ENCODE measurements at places on chromosomes 12 and 14.

GRCh38 chr12:6551496-6552139 is 4.2 kb downstream of the IFFO1 start:
- DNase-seq, result no peak

- no peak for DNase-seq
Observed at GRCh38 chr12:12010277-12011039, 60.3 kb upstream of the BCL2L14 start.

DNA sequence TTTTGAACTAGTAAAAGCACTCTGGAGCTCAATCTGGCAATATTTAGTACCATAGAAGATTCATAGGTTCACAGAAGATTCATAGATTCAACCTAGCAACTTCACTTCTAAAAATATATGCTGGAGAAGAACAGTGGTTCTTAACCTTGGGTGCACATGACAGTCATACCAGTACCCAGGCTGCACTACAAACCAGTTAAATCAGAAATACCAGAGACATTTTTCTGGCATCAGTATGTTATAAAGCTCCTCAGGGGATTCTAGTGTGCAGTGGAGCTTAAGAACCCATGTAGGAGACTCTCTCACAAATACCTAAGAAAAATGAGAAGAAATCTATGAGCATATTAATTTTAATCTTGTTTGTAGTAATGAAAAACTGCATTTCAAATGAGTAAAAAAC is 46.6 kb downstream of the CNTN1 start:
- no peak for DNase-seq

DNA sequence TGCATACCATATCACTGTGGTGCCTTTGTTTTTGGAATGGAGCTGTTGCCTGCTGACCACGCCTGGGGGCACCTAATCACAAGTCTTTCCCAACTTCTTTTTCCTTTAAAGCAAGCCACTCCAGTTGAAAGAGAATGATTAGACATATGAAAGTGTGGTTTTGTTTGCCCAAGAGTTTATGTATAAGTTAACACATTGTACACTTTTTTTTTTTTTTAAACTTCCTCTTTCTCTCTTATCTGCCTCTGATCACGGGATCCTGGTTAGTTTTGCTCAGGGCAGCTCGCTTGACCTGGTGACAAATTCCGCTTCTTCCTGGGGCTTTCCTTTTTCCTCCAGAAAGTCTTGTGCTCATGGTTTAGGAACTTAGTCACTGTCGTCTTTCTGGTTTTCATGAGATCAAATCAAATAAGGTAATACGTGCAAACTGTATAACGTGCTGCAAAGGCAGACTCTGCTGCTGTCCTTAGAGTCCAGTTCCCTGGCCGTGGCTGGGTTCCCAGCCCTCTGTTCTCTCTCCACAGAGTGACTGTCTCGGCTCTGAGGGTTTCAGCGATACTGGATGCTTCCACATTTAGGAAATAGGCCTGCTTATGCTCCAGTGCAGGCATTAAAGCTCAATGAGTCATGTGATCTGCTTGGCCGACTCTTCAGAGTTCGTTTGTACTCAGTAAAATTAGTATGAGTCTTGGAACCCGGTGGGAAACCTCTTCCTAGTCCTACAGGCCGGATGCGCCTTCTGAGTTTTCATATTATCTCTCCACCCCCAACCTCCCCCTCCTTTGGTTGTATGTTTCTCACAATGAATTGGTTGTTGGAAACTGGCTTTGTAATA is 15.2 kb downstream of the RASSF3 start:
- no peak for DNase-seq

DNA sequence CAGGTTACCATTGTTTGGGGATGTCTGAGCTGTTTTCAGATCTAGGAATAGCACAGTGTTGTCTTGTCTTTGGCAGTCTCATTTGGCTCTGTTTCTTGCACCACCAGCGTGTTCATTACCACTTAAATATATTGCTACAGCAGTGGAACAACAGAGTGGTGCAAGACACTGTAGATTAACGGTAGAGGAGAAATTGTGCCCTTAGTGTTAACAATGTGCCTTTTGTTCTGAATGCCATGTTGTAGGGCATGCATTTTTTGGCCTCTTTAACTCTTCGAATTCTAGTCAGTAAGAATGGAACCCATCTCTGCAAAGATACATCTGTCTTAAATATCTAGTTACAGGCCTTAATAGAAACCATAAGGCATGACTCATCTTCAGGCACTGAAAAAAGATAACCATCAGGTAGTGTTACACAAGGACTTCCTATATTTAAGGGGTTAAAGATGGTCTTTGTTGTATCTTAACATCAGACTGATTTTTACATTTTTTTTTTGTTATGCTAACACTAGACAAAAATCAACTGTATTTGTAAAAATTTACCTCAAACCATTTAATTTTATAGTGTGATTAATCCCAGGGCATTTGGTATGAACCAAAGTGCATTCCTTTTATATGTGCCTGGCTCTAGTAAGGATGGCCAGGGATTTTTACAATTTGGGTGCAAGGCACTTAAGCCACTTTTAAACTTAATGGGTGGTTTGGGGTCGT is 12.9 kb downstream of the DYRK2 start:
- DNase-seq, result no peak

DNA sequence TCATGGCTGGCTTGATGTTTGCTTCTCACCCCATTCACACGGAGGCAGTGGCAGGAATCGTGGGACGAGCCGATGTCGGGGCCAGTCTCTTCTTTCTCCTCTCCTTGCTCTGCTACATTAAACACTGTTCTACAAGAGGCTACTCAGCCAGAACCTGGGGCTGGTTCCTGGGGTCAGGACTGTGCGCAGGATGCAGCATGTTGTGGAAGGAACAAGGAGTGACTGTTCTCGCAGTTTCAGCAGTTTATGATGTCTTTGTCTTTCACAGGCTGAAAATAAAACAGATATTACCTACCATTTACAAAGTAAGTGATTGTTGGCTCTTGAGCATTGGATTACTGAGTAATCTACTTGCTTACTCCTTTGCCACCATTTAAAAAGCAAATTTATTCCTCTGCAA is 170.6 kb downstream of the TMTC2 start:
- DNase-seq, result no peak

GRCh38 chr12:56115329-56115728 is 1.1 kb upstream of the RPL41 start:
- DNase-seq, result no peak

- no peak for DNase-seq
Observed at GRCh38 chr14:91300283-91300895, 55.9 kb upstream of the GPR68 start.

DNA sequence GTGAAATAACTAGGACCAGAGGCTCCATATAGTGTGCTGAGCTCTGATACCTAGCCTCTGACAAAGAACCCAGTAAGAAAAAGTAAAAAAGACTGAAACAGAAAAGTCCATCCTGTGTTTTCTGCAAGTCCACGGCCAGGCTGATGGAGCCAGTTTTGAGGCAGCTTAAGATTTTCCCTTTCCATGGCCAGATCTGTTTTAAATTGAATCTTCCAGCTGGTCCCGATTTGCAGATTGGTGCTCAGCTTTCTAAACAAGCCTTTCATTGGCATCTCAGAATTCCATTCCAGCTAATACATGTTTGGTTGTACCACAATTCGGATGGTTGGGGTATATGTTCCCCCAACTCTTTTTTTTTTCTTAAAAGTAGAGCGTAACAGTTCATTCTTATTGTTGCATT is 152.0 kb downstream of the DACT1 start:
- no peak for DNase-seq

- DNase-seq, result no peak
Observed at GRCh38 chr12:4556735-4557530, 5.1 kb upstream of the DYRK4 start.

DNA sequence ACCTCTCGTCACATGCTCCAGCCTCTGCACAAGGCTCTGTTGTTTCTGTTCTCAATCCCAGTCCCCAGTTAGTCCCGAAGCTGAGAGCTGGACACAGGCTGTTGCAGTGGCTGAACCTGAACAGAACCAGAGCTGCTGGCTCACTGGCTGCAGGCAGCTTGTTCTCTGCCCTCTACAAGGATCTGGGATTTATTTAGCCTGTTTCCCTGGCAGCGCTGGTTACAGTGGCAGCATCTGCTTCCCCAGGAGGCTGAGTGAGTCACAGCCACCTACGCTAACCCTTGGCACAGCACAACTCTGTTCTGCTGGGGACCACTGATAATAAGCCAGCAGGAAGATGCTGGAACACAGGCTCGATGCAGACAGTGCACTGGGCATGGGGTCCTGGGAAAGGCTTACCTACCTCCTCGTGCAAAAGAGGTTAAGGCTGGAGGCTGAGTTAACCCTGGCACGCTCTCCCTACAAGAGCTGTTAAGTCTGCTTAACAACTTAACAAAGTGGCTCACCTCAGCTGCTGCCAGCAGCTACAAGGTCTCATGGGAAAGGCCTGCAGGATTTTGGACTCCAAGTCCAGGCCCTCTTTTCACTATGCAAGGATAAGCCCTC is 299.6 kb downstream of the PCNX1 start:
- DNase-seq, result no peak

- no peak for DNase-seq
Observed at GRCh38 chr12:80412343-80412953, 31.6 kb upstream of the PTPRQ start.

- DNase-seq, result no peak
Observed at GRCh38 chr12:78189656-78190055, 359.0 kb downstream of the NAV3 start.

GRCh38 chr14:86462193-86462753 is 932.3 kb downstream of the FLRT2 start:
- no peak for DNase-seq

DNA sequence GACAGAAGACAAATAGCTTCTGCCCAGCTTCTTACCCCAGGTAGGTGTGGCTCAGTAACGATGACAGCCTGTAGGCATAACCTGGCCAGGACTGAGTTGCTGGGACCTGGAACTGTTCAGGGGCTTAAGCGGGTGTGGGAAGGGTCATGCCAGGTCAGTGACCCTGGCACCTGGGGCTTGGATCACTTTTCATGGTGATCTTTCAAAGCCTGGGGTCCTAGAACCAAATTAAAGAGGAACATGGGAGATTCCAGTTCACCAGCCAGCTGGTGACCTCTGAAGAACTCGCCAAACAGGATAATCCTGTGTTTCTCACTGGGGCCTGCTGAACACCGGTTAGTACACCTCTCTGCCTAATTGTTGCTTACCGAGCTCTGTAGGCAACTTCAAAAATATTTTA is 102.6 kb upstream of the LMNTD1 start:
- DNase-seq, result no peak

DNA sequence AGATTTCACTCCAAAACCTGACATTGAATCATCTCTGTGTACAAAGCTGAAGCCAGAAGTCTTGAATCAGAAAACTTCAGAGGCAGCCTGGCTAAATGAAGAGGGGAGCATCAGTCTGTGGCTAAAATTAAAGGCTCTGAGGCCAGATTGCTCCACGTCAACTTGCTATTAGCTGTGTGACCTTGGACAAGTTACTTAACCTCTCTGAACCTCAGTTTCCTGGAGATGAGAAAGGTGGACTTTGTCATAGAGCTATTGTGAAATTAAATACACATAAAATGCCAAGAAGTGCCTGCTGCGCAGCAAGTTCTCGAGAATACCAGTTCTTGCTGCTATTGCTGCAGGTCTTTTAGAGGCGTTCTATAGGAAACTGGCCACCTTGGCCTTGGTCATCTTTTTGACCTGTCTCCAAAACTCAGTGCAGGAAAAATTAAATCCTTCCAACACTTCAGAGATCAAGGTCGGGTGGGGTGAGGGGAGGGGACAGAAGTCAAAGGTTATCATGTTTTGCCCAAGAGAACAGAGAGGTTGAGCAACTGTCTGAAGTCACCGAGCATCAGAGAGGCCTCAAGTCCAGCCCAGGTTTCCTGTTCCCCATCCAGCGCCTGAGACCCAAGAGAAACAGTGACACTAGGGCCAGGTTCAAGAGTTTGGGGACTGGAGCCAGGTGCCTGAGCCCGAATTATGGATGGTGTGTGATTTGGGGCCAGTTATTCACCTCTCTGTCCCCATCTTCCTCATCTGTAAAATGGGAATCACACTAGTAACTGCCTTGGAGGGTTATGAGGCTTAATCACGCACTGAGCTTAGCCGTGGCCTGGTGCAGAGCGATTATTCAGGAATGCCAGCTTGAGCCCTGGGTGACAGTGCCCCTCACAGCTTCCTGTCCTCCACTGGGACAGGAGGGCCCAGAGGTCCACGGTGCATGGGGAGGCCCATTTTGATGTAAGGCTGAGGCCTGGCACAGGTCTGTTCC is 1.1 kb downstream of the SERPINA1 start:
- DNase-seq, result no peak

DNA sequence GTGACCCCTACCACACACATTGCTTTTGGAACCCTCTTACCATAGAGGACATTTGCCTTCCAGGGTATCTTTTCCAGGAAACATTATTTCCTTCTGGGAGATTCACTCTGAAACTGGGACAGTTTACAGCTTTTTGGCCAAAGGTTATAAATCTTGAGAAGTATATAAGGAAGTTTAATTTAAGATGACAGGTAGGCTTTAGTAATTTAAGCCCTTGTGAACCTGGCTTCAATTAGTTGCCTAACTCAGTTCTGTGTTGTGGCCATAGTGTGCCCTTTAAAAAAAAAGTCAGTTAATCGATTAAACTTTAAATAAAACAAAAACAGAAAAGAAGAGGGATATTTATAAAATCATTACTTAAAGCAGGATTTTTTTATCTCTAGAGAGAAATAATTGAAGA is 142.9 kb downstream of the NAV3 start:
- no peak for DNase-seq

DNA sequence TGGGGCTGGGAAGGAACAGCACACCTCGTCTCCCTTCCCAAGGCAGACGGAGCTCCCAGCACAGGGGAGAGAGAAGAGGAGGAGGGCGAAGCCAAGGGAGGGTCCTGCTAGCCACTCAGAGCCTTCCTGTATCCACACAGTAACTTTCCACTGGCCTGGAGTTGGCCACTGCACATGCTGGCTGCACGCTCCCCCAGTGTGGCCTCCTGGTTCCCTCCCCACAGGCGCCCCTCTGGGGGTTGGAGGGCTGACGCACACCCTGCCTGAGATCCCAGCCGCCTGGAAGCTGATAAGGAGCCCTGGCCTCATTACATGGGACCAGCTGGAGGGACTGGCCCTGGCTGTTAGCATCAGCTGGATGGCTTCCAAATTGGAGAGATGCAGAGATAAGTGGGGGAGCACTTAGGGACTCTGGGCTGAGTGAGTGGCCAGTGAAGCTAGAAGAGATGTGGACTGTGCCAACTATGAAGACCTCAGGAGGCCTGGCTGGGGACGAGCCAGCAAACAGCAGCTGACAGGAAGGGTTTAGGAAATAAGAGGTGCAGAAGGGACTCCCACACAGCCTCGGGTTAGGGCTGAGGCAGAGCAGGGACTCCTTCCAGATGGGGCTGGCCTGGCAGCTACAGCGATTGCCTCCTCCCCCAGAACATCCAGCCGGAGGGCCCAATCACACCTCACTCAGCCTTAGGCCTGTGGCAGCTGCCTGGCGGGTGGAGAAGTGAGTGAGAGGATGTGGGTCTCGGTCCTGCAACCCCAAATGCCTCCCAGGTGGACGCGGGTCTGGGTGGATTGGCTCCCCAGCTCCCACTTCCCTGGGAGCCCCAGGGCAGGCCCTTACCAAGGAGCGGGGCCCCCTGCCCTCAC is 26.3 kb upstream of the BCDIN3D start:
- DNase-seq, result no peak

GRCh38 chr12:118370601-118371000 is 2.1 kb downstream of the TAOK3 start:
- DNase-seq, result no peak

GRCh38 chr14:53828820-53829219 is 127.8 kb downstream of the BMP4 start:
- DNase-seq, result no peak

GRCh38 chr14:63654346-63654745 is 12.7 kb upstream of the WDR89 start:
- DNase-seq, result no peak

GRCh38 chr12:45934956-45935355 is 55.4 kb downstream of the SCAF11 start:
- no peak for DNase-seq

Data from stimulated activated CD4-positive, alpha-beta T cell treated with anti-CD3 and anti-CD28 coated beads, TNF-alpha, amount 100 ng/mL, for 48 hours (primary cell).